HCEC 1CT (cell line): ENCODE measurements at places on chromosomes 12 and 14.

- DNase-seq = no peak
These were observed 3.9 kb downstream of the BCL11B start for GRCh38 chr14:99267837-99268781.

GRCh38 chr14:73829526-73830431, 21.9 kb upstream of the PTGR2 start:
- peak; percentile 58 for DNase-seq

- DNase-seq = no peak
These were observed 484.6 kb downstream of the AACS start for GRCh38 chr12:125549836-125550235.

DNA sequence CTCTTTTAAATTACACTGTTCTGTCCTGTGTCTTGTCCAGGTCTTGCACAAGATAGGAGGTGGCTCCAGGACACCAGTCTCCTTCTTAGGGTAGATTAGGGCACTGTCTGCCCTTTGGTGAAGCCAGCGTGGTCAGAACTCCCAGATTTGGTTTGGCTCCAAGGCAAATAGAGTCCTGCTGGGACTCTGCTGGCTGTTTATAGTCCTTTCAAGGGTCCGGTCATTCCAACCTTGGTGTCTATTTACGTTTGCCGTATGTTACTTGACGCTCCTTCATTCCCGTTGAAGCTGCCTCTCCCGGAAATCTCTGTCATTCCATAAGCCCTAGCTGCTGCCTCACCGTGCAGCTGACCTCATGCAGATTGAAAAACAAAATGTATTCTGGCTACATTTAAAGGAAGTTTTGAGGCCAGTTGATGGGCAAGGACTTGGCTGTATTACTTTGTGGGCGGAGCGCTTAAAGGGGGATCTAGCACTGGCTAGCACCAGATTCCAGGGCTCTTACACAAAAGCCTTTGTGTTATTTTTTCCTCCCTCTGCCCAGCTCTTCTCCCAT, 180.6 kb downstream of the AKAP6 start:
- peak; percentile 92 for DNase-seq

- DNase-seq = no peak
These were observed 44.2 kb downstream of the DEGS2 start for GRCh38 chr14:100115236-100115635.

DNA sequence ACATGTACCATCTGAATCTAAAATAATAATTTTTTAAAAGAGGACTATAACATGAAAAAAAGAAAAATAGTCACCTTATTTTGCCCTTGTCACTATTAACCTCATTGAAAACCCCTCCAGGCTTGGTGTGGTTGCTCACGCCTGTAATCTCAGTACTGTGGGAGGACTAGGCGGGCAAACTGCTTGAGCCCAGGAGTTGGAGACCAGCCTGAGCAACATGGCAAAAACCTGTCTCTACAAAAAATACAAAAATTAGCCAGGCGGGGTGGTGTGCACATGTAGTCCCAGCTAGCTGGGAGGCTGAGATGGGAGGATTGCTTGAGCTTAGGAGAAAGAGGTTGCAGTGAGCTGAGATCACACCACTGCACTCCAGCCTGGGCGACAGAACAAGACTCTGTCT, 126.3 kb upstream of the KRAS start:
- DNase-seq = no peak

DNA sequence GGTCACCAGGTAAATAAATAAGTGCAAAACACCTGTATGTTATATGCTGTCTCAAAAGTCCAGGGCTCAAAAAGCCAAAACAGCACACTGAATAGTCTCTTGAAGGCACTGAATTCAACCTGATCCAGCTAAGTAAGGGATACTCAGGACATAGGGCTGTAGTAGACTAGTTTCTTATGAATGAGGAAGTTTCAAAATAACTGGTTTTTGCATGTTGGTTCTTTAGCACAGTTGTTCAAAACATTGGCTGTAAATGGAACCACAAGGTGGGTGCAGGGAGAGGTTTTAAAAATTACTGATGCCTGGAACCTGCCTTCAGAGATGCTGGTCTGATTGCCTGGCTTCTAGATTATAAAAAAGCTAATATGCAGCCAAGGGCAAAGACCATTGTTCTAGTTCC, 34.1 kb downstream of the NDUFA12 start:
- DNase-seq = no peak

DNA sequence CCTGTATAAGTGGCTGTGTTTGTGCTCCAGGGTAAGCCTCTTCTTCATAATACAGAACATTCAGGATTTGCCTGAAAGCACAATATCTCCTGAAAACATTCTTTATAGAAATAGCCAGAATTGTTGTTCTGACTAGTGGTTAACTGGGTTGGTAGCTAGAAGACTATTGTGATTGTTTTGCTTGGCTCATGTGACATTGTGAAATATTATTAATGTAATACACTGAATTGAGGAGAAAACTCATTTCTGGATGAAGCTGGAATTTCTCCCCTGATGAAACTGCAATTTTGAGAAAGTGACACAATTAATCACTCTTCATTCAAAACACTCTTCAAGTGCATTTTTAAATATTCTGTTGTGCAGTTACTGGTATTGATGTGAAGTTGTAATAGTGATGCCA, 172.3 kb upstream of the PTPRQ start:
- DNase-seq = no peak

- DNase-seq = no peak
These were observed 152.2 kb upstream of the HIF1A start for GRCh38 chr14:61542848-61543790.

- DNase-seq = peak; percentile 61
These were observed 6.9 kb downstream of the CFAP251 start for GRCh38 chr12:121925358-121925695.

GRCh38 chr12:114030451-114030850, 64.3 kb upstream of the RBM19 start:
- no peak for DNase-seq

DNA sequence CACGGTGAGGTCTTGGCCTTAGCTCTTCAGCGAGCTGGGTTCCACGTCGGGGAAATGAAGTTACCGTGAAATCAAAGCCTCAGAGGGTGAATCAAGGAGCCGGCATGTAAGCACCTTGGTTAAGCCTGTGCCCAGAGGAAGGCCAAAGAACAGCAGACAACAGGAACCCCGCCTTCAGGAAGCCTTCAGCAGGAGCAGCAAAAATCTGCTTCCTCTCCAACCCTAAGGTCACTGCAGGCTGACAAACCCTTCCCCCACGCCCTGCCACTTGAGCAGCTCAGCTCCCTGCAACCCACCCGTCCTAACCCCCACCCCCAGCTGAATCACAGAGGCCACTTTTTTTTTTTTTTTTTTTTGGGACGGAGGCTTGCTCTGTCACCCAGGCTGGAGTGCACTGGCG, 72.9 kb upstream of the LTA4H start:
- no peak for DNase-seq

DNA sequence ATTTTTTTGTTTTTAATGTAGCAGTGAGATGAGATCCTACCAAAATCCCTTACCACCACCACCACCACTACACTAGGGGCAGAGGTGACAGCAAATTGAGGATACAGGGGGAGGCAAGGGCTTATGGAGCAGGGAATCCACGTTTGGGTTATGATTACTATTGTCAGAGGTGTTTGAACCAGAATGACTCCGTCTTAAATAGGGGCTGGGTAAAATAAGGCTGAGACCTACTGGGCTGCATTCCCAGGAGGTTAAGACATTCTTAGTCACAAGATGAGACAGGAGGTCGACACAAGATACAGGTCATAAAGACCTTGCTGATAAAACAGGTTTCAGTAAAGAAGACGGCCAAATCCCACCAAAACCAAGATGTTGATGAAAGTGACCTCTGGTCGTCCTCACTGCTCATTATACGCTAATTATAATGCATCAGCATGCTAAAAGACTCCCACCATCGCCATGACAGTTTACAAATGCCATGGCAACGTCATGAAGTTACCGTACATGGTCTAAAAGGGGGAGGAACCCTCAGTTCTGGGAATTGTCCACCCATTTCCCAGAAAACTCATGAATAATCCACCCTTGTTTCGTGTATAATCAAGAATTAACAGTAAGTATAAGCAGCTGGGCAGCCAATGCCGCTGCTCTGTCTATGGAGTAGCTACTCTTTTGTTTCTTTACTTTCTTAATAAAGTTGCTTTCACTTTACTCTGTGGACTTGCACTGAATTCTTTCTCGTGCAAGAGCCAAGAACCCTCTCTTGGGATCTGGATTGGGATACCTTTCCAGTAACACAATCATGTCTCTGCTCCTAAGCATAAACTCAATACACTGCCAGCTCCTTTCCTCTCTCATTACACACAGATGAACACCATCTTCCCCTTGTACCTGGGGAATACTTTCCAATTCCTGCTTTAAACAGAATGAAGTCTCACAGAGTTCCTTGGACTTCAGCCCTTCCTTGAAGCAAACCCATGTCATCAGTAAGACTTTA, 16.7 kb upstream of the CRY1 start:
- no peak for DNase-seq

DNA sequence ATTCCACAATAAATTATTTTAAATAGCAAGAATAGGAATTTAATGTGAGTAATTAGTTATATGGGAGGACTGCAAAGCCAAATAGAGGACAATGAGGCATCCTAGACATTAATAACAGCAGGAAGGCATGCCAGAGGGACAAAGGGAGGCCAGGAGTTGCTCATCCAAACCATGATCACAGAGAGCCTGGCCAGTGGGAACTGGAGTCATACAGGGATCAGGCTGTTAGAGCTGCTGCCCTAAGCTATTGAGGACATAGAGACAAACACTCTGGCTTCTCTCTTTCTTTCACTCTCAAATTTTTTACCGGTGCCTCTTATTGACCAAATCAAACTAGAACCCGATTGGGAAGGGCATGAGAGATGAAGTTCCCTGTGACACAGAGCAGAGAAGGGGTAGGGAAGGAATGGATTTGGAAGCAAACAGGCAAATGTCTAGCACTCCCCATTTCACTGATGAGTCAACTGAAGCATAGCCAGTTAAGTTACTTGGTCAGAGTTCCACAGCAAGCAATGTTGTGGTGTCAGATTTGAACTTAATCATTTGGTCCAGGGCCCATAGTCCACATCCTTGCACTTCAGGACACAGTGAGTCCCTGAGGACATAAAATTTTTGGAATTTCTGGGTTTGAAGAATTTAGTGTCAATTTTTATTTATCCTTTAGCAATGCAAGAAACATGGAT, 17.9 kb upstream of the CFAP54 start:
- DNase-seq = peak; percentile 75

- no peak for DNase-seq
These were observed 420.9 kb downstream of the PCNX1 start for GRCh38 chr14:71328183-71328582.

- DNase-seq = peak; percentile 38
These were observed 653 bp downstream of the PA2G4 start for GRCh38 chr12:56104815-56105608.

DNA sequence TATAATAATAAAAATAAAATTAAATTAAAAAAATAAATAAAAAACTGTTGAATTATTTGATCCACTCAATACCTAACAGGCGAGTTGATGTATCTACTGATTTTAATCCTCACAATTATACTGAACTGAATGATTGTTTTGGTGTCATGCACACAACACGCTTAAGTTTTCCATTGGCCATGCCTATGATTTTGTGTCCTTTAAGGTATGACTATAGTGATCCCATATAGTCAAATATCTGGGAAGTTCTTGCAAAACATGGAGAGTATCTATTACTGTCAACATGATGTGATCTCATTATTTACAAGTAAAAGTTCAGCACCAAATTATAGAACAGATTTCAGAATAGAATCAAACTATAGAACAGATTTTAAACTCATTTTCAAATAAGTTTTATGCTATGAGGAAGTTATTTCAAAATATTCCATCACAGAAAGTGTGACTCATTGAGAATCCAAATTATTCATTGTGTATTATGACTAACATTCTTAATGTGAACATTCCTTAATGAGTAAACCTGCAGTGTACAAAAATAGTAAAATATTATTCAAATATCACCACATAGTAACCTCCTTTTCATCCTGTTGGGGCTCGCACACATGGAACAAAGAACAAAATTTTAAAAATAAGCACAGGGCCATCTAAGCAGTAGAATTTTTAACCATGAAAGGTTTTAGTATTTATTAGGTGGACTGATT, 190.4 kb downstream of the SLC25A21 start:
- DNase-seq = peak; percentile 91

GRCh38 chr14:55867719-55868118, 250.5 kb upstream of the PELI2 start:
- peak; percentile 51 for DNase-seq
